ENCODE measurements at places on chromosomes 5 and 9.

- DNase-seq, result no peak
Observed at GRCh38 chr5:132224716-132225115, 2.9 kb downstream of the P4HA2 start.

DNA sequence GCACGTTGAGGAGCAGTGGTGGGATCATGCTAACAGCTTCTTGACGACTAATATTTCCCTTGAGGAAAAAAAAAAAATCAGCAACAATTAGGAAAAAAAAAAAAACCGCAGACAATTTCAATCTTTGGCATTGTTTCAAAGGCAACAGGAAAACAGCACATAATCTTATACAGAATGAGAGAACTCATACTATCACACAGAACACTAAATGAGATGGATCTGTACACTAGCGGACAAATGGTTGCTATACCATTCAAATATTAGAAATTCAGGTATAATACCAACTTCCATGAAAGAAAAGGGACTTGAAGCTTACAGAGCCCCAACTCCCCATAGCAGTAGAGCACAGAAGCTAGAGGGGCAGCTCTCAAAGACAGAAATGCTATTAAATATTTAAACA lies 9.6 kb downstream of the NSUN2 start:
- no peak for DNase-seq

DNA sequence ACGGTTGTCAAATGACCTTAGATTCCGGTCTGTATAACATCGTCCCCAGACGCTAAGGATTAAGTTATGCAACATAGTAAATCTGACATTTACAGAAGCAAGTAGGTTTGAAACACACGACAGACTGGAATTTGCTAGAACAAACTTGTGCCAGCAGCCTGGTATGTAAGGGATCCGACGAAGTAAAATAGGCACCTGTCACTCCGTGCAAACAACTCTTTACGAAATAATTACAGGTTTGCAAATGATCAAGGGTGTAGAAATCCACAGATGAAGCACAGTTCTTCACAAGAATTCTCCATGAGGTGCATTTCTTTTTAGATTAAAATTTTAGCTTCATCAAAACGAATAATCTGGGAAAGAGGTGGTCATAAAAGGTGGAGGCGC lies 508 bp downstream of the MOCS2 start:
- DNase-seq, result peak; percentile 15

GRCh38 chr9:75019022-75019421 lies 9.1 kb downstream of the CARNMT1 start:
- no peak for DNase-seq

DNA sequence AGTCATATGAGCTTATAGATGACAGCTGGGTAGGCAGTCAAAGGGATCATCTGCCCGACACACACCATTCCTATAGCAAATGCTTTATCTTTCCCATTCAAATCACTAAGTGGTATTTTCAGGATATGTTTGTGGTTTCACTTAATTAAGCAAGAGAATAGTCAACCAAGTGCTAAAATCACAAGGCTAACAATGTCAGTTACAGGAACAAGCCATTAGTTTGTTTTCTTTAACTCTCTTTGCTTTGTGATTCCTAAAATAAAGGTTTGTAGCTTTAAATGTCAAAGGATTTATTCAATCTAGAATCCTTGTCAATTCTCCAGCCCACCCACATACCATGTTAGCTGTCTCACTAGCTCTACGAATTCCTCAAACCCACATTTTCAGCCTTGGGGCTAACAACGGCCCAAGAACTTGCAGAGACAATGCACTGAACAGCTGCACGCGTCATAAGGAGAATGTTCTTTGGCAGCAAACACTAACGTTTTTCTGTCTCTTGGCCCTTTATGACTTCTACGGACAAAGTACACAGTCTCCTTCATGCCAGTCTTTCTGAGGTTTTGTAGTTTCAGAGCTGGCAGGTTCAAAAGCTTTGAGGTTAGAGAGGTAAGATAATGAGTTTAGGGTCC lies 56.6 kb downstream of the ELAVL2 start:
- DNase-seq, result no peak

DNA sequence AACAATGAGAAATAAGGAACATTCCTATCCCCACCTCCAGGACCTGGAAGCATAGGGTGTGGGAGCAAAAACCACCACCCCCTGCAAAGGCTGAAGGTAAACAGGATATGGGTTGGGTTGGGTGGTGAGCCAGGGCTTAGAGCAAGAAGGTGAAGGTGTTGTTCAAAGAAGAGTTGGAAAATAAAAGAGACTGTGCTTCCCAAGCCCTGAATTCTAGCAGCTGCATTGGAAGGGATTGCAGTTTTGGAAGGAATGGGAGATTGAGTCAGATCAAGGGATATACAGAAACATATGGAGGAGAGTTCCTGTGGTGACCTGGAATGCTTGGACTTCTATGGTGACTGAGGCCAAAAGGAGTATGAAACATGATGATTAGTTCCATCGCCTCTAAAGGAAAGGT lies 24.7 kb upstream of the MTAP start:
- DNase-seq, result no peak

GRCh38 chr5:157475432-157475831 lies 15.4 kb downstream of the NIPAL4 start:
- DNase-seq, result no peak

- no peak for DNase-seq
Observed at GRCh38 chr5:109448838-109449237, 39.1 kb upstream of the PJA2 start.

DNA sequence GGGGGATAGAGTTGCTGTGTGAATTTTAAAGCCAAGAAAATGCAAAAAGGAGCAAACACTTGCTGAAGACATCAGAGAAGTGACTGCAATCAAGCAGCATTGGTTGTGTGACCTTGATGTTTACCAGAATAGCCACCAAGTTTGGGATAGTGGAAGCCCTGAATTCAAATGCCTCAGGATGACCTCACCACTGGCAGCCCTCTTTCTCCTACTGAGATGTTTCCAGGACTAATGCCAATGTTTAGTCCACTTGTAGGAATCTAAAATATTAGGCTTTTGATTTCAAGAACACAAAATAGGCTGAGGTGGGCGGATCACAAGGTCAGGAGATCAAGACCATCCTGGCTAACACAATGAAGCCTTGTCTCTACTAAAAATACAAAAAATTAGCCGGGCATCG lies 112.2 kb upstream of the NUDT12 start:
- DNase-seq, result no peak

- DNase-seq, result no peak
Observed at GRCh38 chr9:115888131-115888530, 265.5 kb upstream of the PAPPA start.

- DNase-seq, result no peak
Observed at GRCh38 chr5:124572971-124573370, 173.5 kb downstream of the ZNF608 start.

DNA sequence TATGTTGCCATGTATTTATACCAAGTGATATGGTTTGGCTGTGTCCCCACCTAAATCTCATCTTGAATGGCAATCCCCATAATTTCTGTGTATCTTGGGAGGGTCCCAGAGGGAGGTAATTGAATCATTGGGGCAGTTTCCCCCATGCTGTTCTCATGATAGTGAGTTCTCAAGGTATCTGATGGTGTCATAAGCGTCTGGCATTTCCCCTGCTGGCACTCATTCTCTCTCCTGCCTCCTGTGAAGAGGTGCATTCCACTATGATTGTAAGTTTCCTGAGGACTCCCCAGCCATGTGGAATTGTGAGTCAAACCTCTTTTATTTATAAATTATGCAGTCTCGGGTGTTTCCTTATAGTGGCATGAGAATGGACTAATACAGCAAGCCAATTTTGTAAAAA lies 140.8 kb upstream of the ADAMTSL1 start:
- DNase-seq, result peak; percentile 6
